Karpas-422 (cell line): ENCODE measurements at places on chromosomes 7 and 10.

DNA sequence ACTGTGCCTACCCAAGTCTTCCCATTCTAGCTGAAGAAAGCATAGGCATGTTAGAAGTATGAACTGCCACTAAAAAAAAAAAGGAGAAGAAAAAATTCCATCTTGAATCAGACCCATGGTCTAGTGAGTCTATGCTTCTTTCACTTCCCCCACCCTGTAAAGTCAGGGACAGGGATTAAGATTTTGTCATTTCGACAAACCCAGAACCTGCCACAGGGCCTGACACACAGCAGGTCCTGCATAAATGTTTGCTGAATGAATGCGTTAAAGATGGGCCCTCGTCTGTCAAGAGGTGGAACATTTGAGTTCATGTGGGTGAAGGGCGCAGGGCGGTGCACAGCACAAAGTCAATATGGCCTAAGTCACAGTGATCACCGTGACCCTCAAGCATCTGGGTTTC, 4.9 kb downstream of the HIPK2 start:
- no peak for DNase-seq

DNA sequence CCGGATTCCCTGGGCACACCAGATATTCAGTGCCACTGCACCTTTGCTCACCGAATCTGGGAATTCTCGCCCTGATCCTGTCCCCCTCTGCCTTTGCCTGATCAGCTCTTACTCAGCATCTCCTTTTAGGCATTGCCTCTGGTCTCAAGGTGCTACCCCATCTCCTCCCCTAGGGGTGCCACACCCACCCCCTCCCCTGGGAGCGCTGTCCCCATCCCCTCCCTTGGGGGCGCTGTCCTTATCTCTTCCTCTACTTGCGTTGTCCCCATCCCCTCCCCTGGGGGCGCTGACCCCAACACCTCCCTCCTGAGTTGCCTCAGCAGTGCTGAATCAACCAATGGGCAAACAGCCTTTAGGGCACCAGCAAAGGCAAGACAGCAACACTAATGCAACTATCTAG, 686.9 kb upstream of the FOXK1 start:
- DNase-seq: peak; percentile 42

- DNase-seq: no peak
Measured at GRCh38 chr10:12937527-12937926, 64.0 kb downstream of the CCDC3 start.

GRCh38 chr7:37027557-37028341, 303.5 kb upstream of the AOAH start:
- no peak for DNase-seq

DNA sequence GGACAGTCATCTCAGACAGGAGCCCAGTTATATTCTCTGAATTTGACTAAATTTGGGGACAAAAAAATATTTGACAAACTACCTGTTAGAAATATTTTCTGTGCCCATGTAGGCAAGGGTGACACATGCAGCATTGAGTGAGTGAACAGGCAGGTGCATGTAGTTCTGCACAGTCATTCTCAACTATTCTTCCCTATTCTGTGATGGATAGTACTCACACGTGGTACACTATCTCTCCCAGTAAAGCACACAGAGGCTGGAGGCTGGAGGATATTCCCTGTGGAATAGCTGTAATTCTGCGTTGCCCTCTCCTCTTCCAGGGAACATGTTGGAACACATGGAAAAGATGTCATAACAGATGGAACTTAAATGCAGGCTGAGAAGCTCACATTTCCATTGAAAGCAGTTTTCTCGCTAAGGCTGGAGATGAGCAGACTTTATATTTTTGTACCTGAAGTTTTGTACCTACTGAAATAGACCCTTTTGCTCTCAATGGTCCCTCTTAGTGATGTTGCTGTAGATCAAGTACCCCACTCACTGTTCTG, 75.0 kb downstream of the GPR141 start:
- no peak for DNase-seq

- DNase-seq: no peak
Measured at GRCh38 chr10:110569736-110570135, 2.2 kb downstream of the SMC3 start.

DNA sequence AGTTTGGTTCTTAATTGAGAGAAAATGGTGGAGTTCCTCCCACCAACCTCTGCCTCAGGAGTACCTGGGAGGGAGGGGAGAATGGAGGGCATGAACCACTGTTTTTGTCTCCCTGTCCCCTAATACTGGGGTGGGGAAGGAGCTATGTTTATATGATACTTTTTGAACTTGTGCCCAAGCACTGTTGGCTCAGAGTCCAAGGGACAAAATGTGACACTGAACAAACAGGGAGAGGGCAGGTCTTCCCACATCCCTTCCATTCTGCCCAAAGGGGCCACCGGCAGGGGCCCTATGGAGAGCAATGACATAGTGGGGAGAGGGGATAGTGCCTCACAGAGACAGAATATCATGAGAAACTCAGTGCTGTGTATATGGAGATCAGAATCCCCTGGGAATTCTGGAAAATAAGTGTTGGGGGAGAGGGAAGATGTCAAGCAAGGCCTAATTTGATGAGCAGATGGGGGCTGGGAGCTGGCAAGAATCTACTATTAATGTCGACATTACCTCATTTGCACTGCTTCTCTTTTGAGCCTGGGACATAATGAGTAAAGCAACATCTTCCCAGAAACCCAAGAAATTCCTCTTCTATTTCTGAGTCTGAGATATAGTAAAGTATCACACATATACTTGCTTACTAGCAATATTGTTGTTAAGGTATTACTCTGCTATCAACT, 180.6 kb downstream of the CYP26A1 start:
- no peak for DNase-seq

DNA sequence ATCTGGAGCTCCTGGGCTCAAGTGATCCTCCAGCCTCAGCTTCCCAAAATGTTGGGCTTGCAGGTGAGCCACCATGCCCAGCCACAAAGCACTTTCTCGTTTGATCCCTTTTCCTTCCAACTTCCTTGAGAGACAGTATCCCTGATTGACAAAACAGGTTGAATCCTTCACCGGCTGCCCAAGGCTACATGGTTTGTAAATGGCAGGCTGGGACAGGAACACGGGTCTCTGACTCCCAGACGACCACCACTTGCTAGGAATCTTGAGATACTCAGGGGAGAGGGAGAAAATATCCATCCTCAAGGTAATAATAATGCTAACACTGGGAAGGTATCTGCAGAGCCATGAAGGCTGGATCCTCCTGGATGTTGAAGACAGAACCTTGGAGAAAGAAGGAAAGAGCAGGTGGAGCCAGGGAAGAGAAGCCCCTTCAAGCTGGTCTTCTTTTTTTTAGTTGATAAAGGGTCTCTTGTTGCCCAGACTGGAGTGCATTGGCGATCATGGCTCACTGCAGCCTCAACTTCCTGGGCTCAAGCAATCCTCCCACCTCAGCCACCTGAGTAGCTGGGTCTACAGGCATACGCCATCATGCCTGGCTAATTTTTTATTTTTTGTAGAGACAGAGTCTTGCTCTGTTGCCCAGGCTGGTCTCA, 19.8 kb downstream of the MMRN2 start:
- no peak for DNase-seq

DNA sequence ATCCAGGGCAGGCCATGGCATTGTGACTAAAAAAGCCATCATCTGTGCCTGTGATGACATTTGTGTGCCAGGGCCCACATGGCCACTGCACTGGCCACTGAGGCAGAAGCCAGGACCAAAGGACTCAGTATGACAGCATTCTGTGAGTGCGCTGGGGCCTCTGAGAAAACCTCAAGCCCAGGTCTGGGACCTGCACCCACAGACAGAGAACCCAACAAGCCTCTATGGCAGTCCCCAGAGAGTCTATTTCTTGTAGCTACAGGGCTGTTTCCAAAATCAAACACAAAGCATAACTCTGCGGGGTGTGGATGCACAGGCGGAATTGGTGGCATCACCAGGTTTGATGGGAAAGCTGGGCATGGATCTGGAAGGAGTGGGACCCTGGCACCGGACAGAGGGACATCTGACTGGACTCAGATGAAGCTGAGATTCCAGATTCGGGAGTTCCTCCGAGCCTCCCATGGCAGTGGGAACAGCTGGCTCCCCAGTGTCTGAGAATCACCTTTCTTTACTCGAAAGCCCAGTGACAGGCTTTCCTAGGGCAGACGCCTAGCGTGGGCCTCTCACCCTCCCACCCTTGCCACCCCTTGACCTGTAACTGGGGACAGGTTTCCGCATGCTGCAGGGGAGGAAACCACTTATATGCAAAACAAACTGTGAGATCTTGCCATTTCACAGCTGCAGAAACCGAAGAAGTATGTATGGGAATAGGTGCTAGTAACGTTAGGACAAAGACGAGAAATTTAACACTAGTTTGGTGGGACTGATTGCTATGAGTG, 70.6 kb upstream of the RHEB start:
- peak; percentile 44 for DNase-seq

DNA sequence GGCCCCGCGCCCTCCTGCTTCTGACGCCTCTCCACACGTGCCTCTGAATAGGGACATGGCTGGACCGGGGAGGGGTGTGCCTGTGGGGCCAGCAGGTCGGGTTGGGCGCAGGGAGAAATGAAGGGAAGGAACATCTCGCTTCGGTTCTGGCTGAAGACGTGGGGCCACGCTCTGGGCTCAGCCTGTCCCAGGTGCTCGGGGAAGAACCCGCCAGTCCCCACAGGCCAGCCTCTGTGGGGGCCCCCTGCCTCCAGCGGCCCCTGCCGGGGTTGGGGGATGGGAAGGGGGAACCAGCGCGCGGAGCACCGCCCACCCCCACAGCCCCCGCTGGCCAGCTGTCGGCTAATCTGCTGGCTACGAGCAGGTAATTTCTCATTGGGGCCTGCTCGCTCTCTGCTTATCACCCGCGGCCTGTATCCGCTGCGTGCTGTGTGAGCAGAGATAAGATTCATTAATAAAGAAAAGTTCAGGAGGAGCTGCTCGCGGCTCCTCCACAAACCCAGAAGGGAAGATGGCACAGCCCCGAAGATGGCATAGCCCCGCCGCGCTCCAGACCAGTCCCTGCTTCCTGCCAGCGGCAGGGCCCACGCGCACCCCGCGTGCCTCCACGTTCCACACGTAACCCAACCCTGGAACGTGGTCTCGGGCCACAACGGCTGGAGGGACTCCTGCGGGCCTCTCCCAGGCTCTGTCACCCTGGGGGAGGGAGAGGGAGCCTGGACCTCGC, 186.2 kb downstream of the ELFN1 start:
- no peak for DNase-seq

DNA sequence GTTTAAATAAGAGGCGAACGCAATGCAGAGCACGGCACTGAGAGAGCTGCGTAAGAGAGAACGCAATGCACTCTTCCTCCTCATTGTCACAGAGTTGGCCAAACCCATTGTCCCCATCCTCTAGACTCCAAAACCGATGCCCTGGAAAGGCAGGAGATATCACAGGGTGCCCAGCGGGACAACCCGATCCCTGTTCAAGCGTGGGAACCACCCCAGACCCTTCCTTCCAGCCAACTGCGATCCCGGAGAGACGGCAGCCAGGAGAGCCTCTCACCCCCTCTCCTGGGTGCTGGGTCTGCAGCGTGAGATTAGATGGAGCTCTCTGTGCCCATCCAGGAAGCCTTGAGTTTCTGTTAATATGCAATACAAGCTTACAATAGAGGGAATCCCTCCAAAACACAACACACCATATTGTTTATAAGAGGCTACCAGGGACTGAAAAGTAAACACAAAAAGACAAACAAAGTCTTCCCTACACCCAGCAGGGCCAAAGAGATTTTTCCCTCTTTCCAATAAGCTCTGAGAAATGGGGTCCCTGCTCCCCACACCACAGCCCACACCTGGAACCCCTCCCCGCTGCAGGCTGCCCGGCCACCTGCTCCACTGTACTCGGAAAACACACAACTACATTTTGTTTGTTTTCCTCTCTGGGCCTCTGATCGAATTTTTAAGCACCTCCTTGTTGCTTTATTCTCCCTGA, 187.6 kb downstream of the ADARB2 start:
- no peak for DNase-seq

GRCh38 chr7:138564365-138564764, 104.3 kb downstream of the TRIM24 start:
- no peak for DNase-seq

GRCh38 chr10:133388236-133388972, 5.6 kb upstream of the MTG1 start:
- peak; percentile 57 for DNase-seq

DNA sequence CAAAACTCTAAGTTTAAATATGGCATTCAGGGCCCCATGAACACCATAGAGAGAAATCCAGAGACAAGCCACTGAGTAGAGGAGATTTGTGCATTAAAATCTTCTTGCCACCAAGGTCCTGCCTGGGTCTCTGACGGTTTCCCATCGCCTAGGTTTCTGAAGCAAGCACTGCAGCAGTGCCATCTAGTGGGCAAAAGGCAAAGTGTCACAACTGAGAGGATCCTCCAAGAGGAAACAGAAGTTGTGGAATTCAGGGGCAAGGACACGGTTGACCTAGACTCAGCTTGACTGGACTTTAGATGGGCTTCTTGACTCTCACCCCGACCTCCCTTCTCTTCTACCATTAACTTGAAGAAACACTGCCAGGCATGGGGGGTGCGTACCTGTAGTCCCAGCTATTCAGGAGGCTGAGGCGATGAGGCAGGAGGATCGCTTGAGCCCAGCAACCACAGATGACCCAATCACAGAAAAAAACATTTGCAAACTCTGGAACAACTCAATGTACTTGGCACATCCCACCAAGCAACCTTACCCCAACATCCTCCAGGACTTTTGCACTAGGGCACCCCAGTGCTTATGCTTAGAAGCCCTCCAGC, 604.1 kb downstream of the GALNT17 start:
- DNase-seq: peak; percentile 88

GRCh38 chr10:100506596-100507356, 12.9 kb downstream of the SEC31B start:
- no peak for DNase-seq

DNA sequence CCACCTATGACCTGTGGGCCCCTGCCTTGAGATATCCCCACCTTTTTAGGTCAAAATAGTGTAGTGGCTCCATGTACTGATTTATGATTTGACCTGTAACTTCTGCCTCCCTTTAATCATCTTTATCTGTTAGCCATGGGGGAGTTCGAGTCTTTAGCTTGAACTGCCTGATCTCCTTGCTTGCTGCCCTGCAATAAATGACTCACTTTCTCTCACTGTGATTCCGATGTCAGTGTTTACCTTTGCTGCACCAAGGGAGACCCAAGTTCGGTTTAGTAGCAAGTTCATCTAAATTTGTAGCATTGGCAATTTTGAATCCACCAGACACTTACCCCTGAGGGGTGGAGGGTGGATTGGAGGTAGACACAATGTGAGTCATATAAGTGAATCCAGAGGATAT, 814.6 kb upstream of the AUTS2 start:
- no peak for DNase-seq

GRCh38 chr7:147912291-147912690, 678.3 kb upstream of the C7orf33 start:
- DNase-seq: no peak

DNA sequence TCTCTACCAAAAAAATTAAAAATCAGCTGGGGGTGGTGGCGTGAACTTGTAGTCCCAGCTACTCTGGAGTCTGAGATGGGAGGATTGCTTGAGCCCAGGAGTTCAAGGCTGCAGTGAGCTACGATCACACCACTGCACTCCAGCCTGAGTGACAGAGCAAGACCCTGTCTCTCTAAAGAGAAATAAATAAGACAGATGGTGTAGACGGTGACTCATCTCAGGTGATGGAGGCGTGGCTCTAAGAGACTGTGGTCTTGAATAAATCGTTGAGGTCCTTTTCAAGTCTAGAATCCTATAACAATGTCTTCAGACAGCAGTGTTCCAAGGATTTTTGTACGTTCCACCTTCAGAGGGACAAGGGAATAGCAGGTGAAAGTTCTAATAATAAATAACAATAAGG, 53.8 kb upstream of the PFKFB3 start:
- DNase-seq: no peak

- DNase-seq: no peak
Measured at GRCh38 chr10:123149568-123150270, 1.8 kb downstream of the HMX2 start.
